ENCODE measurements at places on chromosomes 7 and 10. TPM values are rescaled to one million over a fixed set of nuclear protein-coding genes. Genes with fewer than 3 reads are reported as not detected.
A peak's percentile ranks its signal among the peaks of the same experiment; 100 is the strongest.

The ZNF736 gene
- polyA plus RNA-seq: 16.1 TPM

The INHBA gene
- polyA plus RNA-seq: 2.5 TPM

The CAV1 gene
- polyA plus RNA-seq: 20.7 TPM

GRCh38 chr7:84251277-84251781 is 56.7 kb upstream of the SEMA3A start:
- no peak for DNase-seq

- DNase-seq: peak; percentile 10
Measured at GRCh38 chr7:76108540-76109233, 60.8 kb downstream of the MDH2 start.

GRCh38 chr7:34530259-34530658 is 127.8 kb upstream of the NPSR1 start:
- DNase-seq: no peak

DNA sequence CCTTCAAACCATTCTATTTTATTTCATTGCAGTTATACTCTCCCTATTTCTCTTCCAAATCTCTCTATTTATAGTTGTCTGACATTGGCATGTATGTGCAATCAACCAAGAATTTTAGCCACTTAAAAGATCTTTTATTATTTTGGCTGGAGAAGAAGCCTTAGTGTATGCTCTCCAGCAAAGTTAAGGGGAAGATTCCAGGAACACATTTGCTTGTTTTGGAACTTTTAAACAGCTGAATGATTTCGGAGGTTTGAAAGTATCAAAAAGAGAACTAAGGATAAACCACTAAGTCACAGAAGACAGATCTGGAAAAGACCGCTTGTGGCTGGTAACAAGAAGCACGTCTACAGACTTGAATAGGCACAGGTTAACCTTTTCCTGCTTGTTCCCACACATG is 182.2 kb upstream of the FZD1 start:
- no peak for DNase-seq

Data from renal pelvis (tissue), 12 donors.